Renal cortex interstitium (tissue), 15 donors: ENCODE measurements at places on chromosomes 3 and 15.

- DNase-seq: peak; percentile 41
Measured at GRCh38 chr3:114827495-114827894, 319.6 kb downstream of the ZBTB20 start.

- no peak for DNase-seq
Measured at GRCh38 chr3:120516136-120516535, 65.3 kb upstream of the FSTL1 start.

DNA sequence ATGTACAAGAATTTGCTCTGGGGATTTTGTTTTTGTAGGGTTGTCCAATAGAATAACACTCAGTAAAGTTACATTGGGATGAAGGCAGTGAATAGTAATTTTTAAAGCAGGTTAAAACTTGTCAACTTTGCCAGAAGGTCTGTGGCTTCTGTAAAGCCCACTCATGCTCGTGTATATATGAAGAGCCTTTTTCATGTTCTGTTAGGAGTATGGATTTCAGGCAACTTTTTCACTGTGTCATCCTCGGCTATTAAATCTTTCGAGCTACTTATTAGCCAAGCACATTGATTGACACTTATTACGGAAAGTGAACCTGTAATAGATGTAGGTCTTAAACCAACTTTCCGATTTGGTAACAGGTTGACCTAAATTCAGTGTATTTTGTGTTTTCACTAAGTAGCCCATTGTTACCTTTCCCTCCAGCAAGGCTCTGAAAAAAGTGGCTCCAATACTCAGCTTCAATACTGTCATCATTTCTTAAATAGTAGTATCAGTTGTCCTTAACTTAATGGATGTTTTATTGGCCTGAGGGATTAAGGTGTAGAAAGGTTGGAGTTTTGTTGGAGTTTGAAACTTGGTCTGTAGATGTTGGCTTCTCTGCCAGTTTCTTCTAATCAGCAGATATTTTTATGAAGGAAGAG is 1.7 kb downstream of the PAK2 start:
- no peak for DNase-seq

GRCh38 chr3:109175411-109175810 is 38.9 kb downstream of the C3orf85 start:
- DNase-seq: no peak
